Ammon's horn (tissue), 1 donor: ENCODE measurements at places on chromosomes 11 and 22.

DNA sequence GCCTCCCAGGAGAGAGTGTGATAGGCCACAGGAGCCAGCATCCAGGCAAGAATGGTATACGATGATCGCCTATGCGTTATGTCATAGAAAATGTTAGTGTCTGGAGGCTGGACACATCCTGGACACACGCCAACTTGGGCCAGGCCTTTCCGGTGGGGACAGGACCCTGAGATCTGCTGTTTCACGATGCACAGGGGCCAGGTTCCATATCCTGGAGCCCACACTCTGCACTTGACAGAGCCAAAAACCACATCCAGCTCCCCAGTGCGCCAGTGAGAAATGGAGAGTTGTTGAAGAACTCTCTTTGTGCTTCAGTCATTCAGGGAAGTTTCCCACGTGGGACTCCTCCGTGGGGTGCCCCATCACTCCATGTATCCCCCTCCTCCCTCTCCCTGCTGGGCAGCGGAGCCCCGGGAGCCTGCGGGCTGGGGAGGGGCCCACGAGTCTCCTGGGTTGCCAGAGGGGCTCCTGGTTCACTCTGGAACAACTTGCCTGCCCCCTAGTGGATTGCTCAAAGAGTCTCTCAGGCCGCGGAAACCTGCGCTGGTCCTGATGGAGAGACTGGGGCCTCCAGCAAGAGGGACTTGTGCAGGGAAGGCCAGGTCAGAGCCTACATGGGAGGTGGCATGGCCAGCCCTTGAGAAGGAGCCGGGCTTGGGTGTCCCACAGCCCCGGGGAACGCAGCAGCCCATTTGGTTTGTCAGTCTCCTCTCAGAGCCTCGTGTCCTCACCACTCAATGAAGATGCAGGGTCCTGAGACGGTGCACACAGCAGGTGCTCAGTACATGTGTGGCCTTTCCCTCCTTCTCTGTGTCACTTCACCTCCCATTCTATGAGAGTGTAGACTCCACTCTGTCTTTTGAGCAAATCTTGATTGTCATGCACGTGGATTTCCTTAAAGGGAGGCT lies 10.2 kb upstream of the LRRC32 start:
- peak; percentile 78 for DNase-seq

GRCh38 chr11:3969613-3970012 lies 114.1 kb downstream of the STIM1 start:
- no peak for DNase-seq

GRCh38 chr22:45344334-45344733 lies 34.6 kb downstream of the FAM118A start:
- peak; percentile 40 for DNase-seq

- no peak for DNase-seq
These were observed 20.1 kb upstream of the SWAP70 start for GRCh38 chr11:9643751-9644150.

- no peak for DNase-seq
These were observed 12.5 kb downstream of the CHID1 start for GRCh38 chr11:898143-898511.
